ENCODE measurements at places on chromosomes 12 and 14. TPM values are rescaled to one million over a fixed set of nuclear protein-coding genes. Genes with fewer than 3 reads are reported as not detected.

DNA sequence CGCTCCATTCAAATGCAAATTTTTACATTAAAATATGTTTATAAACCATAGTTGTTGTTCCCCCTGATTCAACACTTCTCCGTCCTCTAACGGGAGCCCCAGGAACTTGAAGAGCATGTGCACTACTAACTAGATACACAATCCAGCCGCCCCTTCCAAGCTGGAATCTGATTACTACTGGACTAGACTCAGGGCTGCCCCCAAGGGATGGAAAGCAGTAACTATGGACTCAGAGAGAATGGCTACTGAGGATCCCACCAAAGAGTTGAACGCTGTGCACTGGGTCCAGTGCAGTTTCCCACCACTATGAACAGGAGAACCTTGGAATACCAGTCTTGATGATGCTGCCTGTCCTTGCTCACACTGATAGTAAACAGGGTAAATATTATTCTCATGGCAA, 48.6 kb upstream of the PCNX1 start:
- DNase-seq = no peak

The E2F7 gene
- total RNA-seq = 21.5 TPM

The SLC6A12 gene
- total RNA-seq = 2.6 TPM

GRCh38 chr14:92748259-92749016, at the start of gene LGMN:
LGMN (minus strand) TSS chr14:92748627; CDS start chr14:92732786, 15,841 bp downstream.
- DNase-seq = peak; percentile 86

The CCDC175 gene
- total RNA-seq = not detected

GRCh38 chr14:90970167-90970600, 90.3 kb downstream of the RPS6KA5 start:
- peak; percentile 74 for DNase-seq

The TAS2R31 gene
- 2.2 TPM for total RNA-seq

DNA sequence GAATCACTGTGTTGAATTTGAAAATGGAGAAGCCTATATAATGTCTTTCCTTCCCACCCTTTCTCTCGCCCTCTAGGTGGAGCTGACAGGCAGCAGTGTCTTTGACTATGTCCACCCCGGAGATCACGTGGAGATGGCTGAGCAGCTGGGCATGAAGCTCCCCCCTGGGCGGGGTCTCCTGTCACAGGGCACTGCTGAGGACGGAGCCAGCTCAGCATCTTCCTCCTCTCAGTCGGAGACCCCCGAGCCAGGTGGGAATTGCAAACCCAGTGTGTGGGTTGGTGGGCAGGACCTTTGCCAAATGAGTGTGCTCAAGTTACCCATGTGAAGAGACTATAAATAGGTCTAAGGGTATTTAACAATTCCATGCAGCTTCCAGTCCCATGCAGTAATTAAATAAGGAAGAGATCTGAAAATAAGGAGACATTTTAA, 274.7 kb downstream of the EGLN3 start:
- DNase-seq = peak; percentile 57

- no peak for DNase-seq
Observed at GRCh38 chr12:109782326-109782703, 50.9 kb downstream of the TRPV4 start.

The KCNMB4 gene
- 8.3 TPM for total RNA-seq

- DNase-seq = no peak
Observed at GRCh38 chr14:63504648-63505047, 38.5 kb downstream of the PPP2R5E start.

The TMED8 gene
- 10.2 TPM for total RNA-seq

The RNU7-1 gene
- not detected for total RNA-seq
